ENCODE measurements at places on chromosomes 11 and 22.

- no peak for DNase-seq
Measured at GRCh38 chr11:134014511-134014910, 54.4 kb upstream of the JAM3 start.

DNA sequence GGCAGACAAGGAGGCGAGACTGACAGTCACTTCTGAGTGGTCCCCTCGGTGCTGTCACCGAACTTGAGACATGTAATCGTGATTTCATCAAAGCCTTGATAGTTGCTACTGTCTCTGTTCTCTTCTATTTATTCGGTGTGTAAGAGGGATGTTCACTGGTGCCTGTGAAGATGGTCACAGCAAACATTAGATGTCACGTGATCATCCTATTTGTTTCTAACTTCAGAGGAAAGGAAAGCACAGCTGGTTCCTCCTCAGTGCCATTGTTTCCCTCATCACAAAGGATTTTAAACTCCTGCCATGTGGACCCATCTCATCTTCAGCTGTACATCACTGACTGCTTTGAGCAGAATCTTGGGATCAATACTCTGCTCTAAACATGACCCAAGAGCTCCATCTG is 73.1 kb upstream of the CLMP start:
- DNase-seq: no peak

DNA sequence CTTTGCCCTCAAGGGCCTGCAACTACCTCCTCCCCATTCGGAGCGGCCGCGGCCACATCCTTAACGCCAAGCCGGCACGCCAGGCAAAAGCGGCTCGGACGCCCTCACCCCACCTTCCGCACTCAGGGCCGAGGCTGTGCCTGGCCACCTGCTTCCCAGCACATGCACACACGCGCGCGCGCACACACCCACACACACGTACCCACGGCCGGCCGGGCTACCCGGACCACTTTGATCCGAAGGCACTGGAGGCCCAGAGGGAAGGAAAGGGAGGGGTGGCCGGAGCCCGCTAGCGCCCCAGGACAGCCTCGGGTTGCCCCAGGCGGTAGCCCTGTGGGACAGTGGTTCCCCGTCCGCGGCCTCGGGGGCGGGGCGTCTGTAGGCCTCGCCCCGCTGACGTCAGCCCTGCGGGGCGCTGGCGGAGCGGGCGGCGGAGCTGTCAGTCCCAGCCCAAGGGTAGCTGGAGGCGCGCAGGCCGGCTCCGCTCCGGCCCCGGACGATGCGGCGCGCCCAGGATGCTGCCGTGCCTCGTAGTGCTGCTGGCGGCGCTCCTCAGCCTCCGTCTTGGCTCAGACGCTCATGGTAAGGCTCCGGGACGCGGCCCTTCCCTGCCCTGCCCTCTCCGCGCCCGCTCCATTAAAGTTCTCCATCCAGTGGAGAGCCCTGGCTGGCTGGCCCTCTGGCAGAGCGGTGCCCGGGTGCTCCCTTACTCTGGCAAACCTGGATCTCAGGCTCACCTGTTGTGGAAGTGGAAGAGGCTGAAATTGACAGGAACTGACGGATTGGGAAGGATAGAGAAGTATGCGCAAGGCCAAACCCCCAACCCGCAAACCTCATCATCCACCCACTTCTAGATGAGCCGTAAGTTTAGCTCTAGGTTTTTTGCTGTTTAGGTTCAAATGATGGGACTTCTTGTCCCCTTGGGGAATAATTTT is at the start of gene IL10RA:
Gene IL10RA, plus strand, starts transcription at position 442 of the 935 bp plus-strand sequence. Its CDS starts 74 bp downstream, at position 516.
- peak; percentile 80 for DNase-seq

- DNase-seq: no peak
Measured at GRCh38 chr11:96199563-96200025, 143.4 kb downstream of the MAML2 start.

GRCh38 chr11:75328426-75329277 is 22.8 kb downstream of the ARRB1 start:
- DNase-seq: peak; percentile 61

- no peak for DNase-seq
Measured at GRCh38 chr11:66810576-66811185, 32.6 kb upstream of the RCE1 start.

DNA sequence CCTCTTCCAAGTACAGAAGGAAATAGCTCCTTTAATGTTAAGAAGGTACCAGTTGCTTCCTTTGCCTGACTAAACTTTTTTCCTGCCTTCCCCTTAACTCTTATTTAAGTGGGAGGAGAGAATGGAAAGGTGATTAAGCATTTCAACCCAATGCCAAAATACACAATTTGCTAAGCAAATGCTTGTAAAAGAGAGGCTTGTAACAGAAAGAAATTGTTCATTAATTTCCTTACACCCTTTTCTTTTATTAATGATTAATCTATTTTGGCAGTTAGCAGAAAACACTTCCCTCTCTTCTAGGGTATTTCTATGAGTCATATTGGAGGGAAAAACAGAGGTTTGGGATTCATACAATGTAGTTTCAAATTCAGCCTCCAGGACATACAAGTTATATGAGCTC is 427.6 kb upstream of the FAT3 start:
- DNase-seq: no peak

DNA sequence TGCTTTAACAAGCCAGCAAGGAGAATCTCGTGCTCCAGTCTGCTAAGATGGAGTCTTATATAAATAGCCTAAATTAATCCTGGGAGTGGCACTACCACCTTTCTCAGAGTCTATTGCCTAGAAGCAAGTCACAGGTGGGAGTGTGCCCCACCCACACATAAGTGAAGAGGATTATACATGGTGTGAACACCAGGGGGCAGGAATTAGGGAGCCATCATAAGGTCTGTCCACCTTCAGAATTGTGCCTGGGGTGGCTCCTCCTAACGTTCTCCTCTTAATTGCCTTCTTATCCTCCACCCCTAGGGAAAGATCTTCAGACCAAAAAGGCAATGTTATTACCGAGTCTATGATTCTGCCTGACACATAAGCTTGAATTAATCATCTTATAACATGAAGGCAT is 276.8 kb upstream of the SESN3 start:
- no peak for DNase-seq

DNA sequence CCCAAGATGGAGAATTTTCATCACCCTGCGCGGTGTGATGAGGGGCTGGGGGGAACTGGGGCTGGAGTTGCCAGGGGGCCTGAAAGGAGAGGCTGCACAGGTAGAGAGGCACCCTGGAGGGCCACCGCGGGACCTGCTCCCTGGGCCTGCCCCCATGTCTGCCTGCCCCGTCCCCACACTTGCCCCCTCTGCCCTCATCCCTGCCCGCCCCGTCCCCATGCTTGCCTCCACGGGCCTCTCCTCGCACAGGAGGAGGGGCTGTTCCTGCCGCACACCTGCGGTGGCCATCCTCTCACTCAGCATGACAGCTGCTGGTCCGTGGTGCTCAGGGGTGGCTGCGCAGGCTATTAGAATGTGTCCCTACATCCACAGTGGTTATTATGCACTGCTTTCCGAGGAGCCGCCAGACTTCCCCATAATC is 43.5 kb downstream of the LINC01488 start:
- DNase-seq: no peak

DNA sequence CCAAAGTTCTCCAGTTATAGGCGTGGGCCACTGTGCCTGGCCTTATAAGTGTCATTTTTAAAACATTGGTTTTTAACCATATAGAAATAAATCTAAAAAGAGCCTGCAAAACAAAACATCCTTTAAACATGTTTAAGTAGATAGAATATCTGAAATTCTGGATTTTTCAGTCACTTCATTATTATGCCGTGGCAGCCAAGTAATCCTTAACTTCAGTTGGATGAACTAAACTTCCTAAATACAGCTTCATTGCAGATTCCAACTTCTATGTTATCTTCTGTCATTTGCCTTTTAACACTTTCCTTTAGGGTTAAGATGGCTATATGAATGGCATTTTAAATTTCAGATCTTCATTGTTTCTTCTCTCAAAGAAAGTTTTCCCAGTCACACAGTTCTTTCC is 291.4 kb downstream of the TMEM135 start:
- no peak for DNase-seq

GRCh38 chr11:1240771-1241170 is 17.9 kb downstream of the MUC5B start:
- DNase-seq: no peak

GRCh38 chr11:73191151-73191550 is 26.9 kb upstream of the P2RY2 start:
- DNase-seq: no peak

DNA sequence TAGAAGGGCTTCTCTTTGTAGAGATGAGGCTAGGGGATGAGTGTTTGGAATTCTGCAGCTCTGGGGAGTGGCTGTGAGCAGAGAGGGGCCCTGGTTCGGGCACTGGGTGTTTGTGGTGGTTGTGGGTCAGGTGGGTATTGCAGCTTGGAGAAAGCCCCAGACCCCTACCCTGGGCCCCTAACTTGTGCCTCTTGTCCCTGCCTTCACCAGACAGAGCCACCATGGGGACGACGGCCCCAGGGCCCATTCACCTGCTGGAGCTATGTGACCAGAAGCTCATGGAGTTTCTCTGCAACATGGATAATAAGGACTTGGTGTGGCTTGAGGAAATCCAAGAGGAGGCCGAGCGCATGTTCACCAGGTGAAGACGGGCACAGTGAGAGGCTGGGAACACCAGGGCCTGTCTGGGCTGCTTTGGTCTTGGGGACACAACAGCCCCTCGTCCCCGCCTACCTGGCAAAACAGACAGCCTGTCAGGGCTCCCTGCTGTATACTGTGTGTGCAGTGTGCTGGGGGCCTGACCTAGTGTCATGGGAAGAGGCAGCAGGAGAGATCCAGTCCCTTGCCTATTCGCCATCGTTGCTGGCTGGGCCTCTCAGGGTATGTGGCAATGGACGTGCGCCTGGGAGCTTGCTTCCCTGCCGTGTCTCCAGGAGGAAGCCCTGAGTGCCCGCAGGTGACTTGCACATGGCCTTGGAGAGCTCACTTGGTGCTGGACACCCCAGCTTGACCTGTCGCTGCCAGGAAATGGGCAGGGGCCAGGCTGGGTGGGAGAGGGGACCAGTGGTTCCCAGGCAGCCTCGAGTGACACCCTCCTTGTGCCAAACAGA is 4.3 kb downstream of the INCENP start:
- no peak for DNase-seq

GRCh38 chr11:128715691-128716561 is 22.1 kb downstream of the FLI1 start:
- DNase-seq: peak; percentile 69

- no peak for DNase-seq
Measured at GRCh38 chr22:24512043-24512442, 16.9 kb downstream of the UPB1 start.

DNA sequence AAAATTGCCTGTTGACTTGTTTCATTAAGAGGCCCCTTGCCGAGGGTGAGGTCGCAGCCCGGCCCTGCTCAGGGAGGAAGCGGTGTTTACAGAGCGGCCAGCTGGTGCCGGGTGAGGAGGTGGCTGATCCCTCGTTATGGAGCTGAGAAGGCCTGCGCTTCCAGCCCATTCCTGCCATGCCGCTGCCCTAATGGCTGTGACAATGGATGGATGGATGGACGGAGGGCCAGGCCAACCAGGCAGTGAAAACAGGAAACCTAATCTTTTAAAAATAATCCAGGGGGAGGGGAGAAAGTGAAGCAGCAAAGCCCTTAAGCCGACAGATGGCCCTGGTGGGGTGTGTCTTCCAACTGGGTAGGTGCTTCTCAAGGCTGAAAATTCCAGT is 38.5 kb downstream of the BCR start:
- no peak for DNase-seq

DNA sequence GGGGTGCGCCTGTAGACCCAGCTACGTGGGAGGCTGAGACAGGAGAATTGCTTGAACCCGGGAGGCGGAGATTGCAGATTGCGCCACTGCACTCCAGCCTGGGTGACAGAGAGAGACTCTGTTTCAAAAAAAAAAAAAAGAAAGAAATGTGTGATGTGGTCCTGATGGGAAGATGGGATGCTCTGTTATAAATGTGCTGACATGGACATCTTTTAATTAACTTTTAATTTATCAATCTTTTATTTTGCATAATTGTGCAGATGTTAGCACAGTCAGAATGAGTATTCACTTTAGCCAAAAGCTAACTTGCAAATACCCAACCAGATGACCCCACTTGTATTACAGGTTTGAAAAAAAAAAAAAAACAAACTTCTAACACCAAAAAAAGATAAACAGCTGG is 23.8 kb upstream of the USP47 start:
- no peak for DNase-seq

GRCh38 chr11:70470127-70470526 is 71.8 kb downstream of the CTTN start:
- DNase-seq: no peak

DNA sequence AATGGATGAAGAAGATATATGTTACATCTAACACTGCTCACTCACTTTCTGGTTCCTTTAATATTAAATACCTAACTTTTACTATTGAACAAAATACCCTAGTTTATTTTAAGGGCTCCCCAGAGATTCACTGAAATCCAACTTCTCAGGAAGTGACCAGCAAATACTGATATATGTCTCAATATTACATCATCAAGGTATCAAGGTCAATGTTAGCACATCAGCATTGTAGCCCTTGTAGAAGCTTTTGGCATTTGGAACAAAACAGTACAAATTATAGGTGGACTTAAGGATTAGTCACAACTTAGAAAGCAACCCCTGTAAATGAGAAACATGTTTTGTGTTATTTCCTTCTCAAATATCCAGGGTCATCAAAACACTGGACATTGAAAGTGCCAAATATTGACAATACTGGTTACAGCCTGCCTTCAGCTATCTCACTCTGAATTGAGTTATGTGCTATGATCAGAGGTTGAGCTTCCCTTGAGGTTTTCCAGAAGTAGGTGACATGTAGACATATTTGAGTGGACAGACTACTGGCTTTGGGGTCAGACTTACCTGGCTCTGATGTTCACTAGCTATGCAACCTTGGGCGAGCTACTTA is 1.9 kb upstream of the ATL3 start:
- no peak for DNase-seq

- no peak for DNase-seq
Measured at GRCh38 chr11:62399878-62400266, 19.0 kb upstream of the SCGB1A1 start.

GRCh38 chr22:44918925-44919392 is 90.8 kb downstream of the PHF21B start:
- no peak for DNase-seq

DNA sequence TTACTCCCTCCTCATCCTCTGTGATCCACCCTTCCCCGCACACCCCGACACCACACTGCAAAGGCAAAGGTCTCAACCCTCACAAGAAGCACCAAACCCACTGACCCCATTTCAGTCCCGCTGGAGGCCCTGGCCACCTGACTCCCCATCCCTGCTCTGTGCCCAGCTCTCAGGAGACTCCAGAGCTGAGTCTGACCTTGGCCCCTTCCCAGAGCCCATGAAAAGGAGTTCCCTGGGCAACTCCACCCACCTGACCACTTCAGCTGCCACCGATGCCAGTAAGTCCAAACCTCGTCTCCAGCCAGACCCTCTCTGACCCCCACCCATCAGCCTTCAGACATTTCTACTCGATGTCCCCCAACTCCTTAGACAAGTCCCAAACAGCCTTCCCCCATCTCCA is 45.5 kb downstream of the ARRB1 start:
- DNase-seq: no peak

GRCh38 chr11:90661233-90661632 is 438.4 kb upstream of the CHORDC1 start:
- no peak for DNase-seq

- DNase-seq: no peak
Measured at GRCh38 chr22:22655452-22656290, 11.3 kb downstream of the GGTLC2 start.
